ENCODE measurements at places on chromosomes 6 and 20.

DNA sequence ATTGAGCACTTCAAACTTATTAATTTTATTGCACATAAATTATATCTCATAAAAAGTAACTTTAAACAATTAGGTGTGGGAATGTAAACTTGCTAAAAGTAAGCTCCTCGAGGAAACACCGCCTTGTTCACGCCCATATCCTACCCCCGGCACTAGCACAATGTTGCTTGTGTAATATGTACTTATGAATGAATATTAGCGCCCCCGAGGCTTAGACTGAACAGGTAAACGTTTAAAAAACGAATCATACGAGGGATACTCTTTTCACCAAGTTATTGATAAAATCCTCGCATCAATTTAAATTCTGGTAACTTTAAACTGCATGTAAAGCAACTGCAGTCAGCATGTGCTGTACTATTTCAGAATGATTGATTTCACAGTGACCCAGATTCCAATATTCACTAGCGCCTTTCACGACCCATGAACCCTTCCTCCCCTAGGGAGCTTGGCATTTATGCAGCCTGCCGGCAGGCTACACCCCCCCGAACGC lies 637 bp downstream of the TFB1M start:
- DNase-seq: no peak

GRCh38 chr6:167835260-167835659 lies 8.5 kb downstream of the AFDN start:
- DNase-seq: no peak

GRCh38 chr20:37407573-37408002 lies 61.6 kb downstream of the SRC start:
- DNase-seq: no peak

GRCh38 chr6:12289933-12290820 lies at the start of gene EDN1:
TSS of gene EDN1 (plus strand) at chr6:12290361. CDS start at chr6:12290630, 269 bp downstream.
- peak; percentile 15 for DNase-seq

DNA sequence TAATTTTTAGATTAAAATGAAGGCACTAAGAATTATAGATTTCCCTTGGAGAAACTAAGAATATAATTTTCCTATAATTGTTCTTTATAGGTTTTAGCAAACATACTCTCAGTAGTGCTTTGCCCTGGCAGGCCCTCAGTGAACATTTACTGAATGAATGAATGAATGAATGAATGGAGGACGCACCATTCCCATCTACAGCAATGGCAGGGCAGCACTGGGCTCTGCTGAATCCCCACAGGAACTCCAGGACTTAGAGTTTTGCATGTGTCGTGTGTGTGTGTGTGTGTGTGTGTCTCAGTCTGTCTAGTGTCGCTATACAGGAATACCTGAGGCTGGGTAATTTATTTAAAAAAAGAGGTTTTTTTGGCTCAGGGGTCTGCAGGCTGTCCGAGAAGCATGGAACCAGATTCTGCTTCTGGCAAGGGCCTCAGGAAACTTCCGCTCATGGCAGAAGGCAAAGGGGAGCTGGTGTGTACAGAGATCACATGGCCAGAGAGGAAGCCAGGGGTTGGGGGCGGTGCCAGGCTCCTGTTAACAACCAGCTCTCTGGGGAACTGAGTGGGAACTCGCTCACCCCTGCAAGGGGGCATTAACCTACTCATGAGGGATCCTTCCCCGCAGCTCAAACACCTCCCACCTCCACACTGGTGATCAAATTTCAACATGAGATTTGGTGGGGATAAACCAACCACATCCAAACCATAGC lies 20.1 kb downstream of the RNASET2 start:
- no peak for DNase-seq

GRCh38 chr6:160362556-160362955 lies 14.4 kb downstream of the SLC22A3 start:
- no peak for DNase-seq

DNA sequence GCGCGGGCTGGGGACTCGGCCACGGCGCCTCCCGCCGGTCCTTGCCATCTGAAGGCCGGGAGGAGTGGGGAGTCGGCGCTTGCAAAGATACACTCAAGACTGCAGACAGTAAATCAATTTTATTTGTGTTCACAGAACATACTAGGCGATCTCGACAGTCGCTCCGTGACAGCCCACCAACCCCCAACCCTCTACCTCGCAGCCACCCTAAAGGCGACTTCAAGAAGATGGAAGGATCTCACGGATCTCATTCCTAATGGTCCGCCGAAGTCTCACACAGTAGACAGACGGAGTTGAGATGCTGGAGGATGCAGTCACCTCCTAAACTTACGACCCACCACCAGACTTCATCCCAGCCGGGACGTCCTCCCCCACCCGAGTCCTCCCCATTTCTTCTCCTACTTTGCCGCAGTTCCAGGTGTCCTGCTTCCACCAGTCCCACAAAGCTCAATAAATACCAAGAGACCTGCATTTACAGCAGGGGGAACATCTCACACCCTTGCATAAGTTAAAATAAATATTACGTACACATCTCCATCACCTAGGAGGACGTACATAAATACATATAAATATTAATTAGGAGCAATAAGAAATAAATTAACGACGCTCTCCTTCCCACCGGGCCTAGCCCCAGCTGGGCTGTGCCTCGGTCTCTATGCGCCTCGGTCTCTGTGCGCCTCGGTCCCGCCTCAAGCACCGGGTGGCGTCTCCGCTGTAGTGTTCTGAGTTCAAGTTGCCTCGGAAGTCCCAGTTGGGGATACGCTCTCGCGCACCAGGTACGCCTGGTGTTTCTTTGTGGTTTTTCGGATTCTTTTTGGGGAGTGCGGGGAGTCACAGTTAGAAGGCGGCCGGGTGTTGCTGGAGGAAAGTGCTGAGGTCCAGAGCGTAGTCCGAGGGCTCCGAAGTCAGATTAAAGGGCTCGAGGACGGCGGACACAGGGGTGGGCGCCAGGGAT lies 889 bp upstream of the FLOT1 start:
- DNase-seq: no peak

- no peak for DNase-seq
Observed at GRCh38 chr6:106860940-106861339, 113.6 kb downstream of the CD24 start.

DNA sequence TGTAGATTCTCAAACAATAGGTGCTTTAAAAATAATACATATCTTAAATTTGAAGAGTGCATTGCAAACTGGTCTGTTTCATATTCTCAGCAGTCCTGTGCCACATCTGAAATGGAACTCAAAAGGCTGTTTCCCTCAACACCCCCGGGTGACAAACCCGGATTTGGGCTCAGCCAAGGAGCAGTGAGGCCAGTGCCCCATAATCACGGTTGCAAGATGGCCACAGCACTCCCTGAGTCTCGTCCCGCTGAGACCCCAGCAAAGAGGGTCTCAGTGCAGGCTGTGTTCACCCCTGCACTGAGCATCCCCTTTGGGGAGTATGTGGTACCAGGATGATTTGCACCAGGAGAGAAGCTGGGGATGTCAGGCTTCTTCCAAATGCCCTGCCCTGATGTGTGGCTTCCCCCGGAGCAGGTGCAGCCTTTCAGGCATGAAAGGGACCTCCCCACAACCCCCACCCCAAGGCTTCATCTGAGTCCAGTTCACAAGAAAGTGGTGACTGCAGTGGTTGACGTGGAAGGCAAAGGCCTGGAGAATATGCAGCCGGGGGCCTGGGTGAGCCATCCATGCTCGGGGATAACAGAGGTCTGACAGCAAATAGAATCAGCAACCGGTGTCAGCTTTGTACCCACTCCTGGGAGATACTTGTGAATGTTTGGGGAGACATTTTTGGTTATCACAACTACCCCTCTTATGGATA lies 202.9 kb downstream of the SYNDIG1 start:
- no peak for DNase-seq

DNA sequence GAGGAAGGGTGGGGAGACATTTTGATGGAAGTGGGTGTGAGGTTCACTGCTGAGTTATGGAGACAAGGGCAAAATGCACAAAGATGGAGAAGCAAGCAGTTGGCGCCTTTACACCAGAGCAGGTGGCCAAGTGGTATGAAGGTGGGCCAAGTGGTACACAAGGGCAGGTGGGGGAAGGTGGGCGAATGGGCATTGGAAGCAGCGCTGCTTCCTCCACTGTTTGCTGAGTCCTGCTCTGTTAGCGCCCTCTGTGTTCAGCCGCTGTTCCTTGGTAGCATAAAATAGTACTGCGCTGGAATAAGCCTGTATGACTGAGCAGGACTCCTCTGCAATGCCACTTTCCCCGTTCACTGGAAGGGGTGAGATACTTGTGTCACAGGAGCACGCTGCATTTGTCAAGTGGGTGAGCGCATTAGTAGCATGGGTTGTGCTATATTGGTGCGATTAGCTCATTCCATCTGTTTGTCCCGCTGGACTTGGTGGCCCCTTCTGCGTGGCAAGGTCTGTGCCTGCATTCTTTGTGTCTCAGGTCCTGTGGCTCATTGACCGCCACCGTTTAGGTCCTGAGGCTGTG lies 116.4 kb downstream of the TOX2 start:
- no peak for DNase-seq

DNA sequence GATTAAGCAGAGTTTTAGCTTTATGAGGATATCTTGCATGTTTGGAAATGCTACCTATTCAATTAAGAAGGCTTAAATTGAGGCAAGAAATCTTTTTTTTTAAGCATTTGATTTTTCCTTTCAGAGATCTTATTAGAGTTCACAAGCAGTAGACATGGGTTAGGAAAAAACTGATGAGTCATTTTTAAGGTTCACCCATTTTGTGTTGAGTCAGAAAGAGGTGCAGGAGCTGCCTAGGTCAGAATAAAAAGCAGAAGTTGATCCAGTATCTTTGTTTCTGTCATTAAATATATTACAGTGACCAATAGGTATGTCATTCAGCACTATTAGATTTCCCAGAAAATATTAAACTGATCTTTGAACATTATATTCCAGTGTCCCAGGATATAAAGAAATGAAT lies 306.8 kb downstream of the LMBRD1 start:
- DNase-seq: no peak

DNA sequence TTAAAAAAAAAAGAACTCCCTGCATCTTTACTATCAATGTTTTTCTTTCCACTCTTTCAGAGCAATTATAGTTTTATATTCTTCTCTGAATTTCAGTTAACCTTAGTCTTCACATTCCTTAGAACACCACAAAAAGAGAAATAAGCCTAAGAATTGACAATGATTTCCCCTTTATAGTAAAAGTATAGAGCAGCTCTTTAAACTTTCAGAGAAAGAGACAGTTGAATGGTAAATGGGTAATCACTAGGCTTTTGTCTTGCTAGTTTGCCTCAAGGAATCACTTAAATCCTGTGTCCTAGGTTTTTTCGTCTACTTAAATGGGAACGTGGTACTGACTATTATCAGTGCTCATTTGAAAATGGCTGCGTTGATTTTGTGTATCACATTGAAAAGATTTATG lies 31.8 kb downstream of the SLX4IP start:
- no peak for DNase-seq

All from substantia nigra (tissue), 51 donors.